ENCODE measurements at places on chromosomes 3 and 15. TPM values are rescaled to one million over a fixed set of nuclear protein-coding genes. Genes with fewer than 3 reads are reported as not detected.

Gene CCR3
- not detected for total RNA-seq

Gene PARP15
- not detected for total RNA-seq

Gene SLC6A11
- total RNA-seq = not detected

Gene ERICH6
- total RNA-seq = not detected

Gene CYP8B1
- total RNA-seq = not detected

Gene CHRM5
- not detected for total RNA-seq

Gene NRROS
- total RNA-seq = not detected

Gene PFN2
- total RNA-seq = 354 TPM

Gene PLA2G4B
- total RNA-seq = not detected

Gene AHSG
- not detected for total RNA-seq

Gene POC1A
- total RNA-seq = 32.1 TPM

Gene CCR5
- total RNA-seq = not detected

Gene PLAAT1
- total RNA-seq = 6.0 TPM

Gene ATP10A
- total RNA-seq = 2.9 TPM

Gene ZNF148
- 21.3 TPM for total RNA-seq

Gene HGD
- total RNA-seq = 81.7 TPM

Gene GRAMD2A
- 0.47 TPM for total RNA-seq

Gene KIF15
- 9.8 TPM for total RNA-seq

Gene ITPKA
- 6.7 TPM for total RNA-seq

Gene RLBP1
- total RNA-seq = not detected

Measured in Caki2 (cell line).